ENCODE measurements at places on chromosomes 12 and 14.

DNA sequence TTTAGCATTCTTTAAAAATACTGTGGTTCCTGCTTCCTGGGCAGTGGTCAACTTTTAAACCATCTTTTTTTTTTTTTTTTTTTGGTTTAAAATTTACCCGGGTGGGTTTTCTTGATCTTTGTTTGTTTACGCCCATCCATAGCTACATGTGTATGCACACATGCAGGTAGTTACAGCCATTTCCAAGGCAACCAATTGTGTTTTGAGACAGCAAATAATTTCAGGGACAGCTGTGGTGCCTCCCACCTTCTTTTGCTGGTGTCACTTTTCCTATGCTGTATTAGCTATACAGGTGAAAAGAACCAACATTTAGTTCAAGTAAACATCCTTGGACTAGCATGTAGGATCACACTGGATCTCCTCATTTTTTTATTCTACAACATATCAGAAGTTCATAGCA, 52.0 kb upstream of the PSMA6 start:
- DNase-seq: no peak

DNA sequence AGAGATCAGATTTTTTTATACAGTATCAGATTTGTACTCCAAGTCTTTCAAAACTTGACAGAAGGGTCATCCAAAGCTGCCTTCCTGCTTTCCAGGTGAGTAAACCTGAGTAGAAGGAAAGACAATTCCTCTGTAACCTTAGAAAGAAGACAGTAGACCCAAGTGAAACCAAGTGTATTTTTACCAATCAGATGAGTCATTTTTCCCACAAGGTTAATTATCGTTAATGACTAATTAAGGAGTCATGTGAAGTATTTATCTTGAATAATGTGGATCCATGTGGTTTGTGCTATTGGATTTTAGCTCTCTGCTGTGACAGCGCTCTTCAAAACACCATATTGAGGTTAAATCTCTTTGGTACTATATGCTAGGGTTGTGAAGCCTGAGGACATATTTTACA, 74.0 kb upstream of the PELI2 start:
- DNase-seq: no peak

DNA sequence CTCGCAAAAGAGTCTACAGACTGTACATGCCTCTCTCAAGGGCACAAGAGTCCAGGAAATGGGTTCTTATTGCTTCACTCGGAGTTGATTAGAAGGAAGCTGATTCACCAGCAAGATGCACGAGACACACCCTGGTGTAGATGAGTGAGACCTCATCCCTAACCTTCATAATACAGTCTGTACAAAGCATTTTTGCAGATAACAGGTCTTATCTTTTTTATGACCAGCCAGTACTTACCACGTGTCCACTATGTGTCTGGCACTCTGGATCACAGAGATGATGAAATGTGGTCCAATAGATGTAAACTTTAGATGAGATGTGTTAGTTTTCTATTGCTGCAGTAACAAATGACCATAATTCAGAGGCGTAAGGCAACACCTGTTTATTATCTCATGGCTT, 53.4 kb upstream of the PWP1 start:
- no peak for DNase-seq

DNA sequence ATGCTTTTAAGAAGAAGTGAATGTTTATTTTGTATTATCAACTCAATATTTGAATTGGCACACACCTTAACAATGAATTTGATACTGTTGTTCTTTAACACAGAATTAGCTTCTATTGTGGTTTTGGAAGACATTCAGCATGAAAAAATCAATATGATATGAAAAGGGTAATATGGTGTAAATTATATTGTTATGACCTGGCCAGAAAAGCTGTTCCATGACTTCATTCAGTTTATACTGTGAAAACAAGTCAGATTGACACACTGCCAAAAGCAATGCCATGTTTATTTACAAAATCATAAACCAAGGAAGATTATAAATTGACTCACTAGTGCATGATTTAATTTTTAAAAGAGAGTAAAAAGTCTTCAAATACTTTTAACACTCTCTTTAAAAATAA, 851.4 kb upstream of the SEL1L start:
- DNase-seq: no peak

- DNase-seq: no peak
These were observed 52.1 kb downstream of the GSC start for GRCh38 chr14:94717808-94718207.

GRCh38 chr12:31506515-31507306, 84.2 kb downstream of the DENND5B start:
- DNase-seq: no peak

DNA sequence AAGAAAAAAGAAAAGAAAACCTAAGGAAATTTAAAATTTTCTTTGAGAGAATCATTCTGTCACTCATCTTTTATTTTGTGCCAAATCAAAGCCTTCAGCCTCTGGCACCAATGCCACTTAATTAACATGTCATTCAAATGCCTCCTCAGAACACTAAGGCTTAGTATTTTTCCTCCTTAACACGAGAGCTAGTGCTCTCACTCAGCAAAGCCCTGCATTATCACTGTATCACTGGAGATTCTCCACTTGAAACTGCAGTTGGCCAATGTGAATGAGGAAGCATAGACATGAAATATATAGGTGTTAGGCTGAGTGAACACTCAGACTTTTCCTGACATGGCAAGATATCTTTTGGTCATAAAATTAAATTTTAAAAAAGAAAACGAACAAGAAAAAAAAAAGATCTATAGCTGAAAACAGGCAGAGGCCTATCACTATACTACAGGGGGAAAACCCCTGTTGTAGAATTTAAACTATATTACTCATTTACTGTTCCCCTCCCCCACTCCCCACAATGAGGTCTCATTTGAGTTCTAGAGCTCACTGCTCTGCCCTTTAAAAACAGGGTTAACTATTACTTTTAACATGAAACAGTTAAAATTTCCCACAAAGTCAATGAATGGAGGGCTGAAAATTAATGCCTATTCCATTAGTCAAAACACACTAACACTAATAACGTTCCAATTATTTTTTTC, 5.1 kb downstream of the MBIP start:
- DNase-seq: no peak

- no peak for DNase-seq
These were observed 2.2 kb downstream of the RCOR1 start for GRCh38 chr14:102594514-102595175.

- DNase-seq: no peak
These were observed 239.1 kb downstream of the EGLN3 start for GRCh38 chr14:33711811-33712216.

- no peak for DNase-seq
These were observed 50.7 kb upstream of the ATF7IP start for GRCh38 chr12:14314801-14315200.

DNA sequence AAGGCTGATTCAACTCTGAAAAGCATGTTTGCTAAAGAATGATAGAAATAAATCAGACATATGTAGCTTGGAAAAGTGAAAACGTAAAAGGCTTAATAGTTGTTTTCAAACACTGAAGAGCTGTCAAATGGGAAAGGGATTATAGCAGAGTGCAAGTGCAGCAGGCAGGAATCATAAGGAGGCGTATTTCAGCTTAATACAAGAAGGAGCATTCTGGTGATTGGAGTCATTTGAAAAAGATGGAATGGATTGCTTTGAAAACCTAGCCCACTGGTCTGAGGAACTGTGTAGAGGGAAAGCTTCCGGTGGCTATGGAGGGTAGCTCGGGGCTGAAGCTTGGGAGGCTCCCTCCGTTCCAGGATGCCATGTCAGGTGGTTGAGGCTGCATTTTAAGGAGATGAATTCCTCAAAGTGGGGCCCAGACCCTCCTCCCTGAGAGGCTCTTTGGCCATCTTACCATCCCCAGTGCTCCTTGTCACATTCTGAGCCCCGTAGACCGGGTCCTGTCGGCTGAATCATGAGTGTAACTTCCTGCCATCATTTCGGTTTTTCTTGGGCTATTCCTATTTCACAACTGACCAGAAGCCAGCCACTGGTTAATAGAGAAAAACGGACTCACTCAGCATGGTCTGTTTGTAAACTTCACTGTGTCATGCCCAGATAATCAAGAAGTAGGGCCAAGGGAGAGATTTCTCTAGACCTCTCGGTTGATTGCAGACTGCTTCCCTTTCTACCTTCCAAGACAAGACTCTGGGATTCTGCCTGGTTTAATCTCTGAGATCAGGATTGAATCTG, 6.5 kb downstream of the WNT5B start:
- DNase-seq: no peak

GRCh38 chr12:91786499-91787272, 359.0 kb downstream of the BTG1 start:
- no peak for DNase-seq

DNA sequence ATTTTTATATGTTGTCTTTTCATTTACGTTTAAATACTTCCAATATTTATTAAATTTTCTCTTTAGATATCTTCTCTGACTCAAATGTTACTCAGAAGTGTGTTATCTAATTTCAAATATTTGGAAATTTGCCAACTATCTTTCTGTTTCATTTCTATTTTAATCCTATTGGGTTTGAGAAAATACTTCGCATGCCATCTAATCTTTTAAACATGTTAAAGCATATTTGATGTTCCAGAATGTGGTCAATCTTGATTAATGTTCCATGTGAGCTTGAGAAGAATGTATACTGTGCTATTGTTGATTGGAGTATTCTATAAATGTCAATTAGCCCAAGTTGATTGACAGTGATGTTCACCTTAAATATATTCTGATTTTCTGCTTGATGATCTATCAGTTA, 11.9 kb upstream of the DCN start:
- no peak for DNase-seq

DNA sequence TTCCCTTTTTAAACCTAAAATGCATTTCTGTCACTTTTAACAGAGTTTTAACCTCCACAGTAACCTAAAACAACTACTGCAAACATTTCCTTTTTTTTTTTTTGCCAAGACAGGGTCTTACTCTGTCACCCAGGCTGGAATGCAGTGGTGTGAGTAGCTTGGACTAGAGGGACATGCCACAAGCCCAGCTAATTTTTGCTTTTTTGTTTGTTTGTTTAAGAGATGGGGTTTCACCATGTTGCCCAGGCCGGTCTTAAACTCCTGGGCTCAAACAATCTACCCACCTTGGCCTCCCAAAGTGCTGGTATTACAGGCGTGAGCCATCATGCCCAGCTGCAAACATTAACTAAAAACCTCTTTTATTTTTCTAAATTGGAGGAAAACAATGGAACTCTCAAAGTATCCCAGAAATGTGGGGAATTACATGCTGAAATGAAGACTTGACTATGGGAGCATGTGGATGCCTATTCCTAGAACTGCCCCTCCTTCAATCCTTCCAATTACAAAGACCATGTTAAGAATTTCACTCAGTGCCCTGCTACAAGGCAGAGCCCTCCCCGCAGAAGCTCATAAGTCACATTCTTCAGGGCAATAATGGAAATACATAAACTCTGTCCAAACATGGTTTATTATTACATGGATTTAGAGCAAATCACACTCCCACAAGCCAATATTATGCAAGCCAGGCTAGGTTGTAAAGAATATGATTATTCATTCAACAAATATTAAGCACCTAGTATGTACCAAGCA, 66.9 kb downstream of the C12orf56 start:
- no peak for DNase-seq

GRCh38 chr14:100425429-100425827, 102.3 kb downstream of the SLC25A47 start:
- DNase-seq: no peak

DNA sequence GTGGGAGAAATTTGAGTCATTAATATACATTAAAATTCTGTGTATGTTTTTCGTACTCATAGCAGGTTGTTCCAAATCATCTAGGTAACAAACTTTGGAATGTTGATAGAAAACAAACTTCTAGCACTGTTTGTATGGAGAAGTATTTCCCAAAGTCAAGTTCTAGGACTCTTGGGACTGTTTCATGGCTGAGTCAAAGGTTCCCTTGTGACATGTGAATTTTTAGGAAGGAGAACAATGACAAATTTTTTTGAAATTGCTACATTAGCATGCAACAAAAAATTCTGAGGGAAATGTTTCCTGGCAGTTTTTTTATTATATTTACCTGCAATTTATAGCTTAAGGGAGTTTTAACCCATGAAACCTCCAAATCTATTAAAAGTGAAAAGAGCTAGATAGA, 73.8 kb downstream of the RASSF8 start:
- no peak for DNase-seq

GRCh38 chr12:20778969-20779368, 31.5 kb upstream of the SLCO1B3 start:
- no peak for DNase-seq

DNA sequence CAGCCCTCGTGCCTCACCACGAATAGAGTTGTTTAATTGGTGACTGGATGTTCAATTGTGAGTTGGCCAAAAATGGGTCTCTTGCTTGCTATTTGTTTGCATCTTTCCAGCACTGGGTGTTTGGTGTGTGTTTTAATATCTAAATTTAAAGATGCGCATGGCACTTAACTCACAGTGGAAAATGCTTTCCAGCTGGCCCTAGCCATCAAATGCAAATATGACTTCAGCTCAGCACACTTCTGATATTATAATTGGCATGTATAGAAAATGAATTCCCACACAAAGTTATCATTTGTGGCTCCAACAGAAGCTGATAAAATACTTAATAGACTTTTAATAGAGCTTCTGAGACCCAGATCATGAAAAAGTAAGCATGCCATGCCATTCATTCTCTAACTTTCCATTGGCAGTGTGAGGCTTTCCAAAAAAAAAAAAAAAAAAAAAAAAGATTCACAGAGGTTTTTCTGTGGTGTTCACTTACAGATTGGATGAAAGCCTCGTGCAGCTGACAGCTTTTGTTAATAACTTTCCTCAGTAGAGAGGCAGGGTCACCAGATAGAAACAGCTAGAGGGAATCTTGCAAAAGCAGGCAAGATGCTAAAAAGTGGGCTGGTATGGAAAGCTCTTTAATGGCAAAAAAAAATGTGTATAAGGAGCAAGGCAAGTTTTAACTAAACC, 425.2 kb downstream of the GALC start:
- no peak for DNase-seq

GRCh38 chr14:90017371-90017770, 44.4 kb upstream of the KCNK13 start:
- DNase-seq: no peak

DNA sequence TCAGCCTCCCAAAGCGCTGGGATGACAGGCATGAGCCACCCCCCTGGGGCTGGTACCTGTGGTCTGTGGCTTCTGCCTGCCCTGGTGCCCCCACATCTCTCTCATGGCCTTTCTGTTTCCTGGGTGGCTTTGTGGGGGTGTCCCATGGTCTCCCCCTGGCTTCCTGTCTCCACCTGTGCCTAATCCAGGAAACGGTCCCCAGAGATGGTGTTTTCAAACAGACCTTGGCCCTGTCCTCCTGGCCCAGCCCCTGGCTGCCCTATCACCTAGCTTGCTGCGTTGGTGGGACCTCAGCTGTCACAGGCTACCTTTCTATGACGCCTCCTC, 18.1 kb downstream of the MEG3 start:
- DNase-seq: no peak

DNA sequence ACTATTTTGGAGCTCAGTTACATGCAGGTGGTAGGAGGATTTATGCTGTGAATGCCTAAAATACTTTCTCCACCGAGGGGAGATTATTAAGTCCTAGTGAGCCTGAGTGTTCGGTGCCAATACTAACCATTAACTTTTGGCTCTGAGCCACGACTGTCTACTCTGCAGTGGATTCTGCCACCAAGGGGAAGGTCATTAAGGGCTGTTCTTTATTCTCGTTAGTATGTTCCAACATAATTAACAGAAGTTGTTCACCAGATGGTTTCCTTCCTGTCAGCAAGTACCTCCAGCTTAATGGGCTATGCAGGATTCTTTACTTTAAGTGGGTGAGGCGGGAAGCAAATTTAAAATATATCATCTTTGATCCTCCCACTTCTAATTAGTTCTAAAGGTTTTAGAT, 326.3 kb downstream of the BMP4 start:
- no peak for DNase-seq

Data from stimulated activated CD8-positive, alpha-beta memory T cell treated with anti-CD3 and anti-CD28 coated beads, Interleukin-2, amount 100 ng/mL, for 1 hour (primary cell).